ENCODE measurements at places on chromosomes 16 and 17. TPM values are rescaled to one million over a fixed set of nuclear protein-coding genes. Genes with fewer than 3 reads are reported as not detected.
A peak's percentile ranks its signal among the peaks of the same experiment; 100 is the strongest.

- no peak for DNase-seq
Observed at GRCh38 chr17:70808596-70808995, 639.3 kb downstream of the KCNJ2 start.

DNA sequence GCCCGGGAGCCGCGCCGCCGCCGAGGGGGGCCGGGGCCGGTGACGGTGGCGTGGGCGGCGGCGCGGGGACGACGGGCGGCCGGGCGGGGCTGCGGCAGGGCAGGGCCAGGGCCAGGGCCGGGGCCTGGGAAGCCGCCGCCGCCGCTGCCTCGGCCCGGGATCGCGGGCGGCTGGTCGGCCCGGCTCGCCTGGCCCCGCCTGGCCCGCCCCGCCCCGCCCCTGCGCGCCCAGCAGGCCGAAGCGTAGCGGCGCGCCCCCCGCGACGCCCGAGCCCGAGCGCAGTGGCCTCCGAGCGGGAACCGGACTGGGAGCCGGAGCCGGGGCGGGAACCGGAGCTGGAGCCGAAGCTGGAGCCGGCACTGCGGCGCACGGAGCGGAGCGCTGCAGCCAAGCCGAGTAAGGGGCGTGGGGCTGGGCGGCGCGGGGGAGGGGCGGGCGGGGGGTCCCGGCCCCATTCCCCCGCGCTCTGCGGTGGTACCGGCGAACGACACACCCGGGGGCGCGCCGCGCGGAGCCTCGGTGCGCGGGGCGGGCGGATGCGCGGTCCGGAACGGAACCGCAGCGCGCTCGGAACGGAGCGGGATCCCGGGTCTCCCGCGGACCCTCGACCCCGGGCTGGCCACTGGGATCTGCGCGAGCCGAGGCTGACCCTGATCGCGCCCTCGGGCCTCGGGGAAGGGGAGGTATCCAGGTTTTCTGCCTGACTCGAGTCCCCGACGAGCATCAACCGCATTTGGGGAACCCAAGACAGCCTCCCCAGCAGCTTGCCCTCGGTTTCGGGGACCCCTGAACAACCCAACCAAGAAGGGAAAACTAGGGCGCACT, at the start of gene BEAN1:
BEAN1 (plus strand) TSS at position 260 of the 825 bp plus-strand sequence. CDS start 10,382 bp downstream, outside the sequence.
- DNase-seq: no peak

DNA sequence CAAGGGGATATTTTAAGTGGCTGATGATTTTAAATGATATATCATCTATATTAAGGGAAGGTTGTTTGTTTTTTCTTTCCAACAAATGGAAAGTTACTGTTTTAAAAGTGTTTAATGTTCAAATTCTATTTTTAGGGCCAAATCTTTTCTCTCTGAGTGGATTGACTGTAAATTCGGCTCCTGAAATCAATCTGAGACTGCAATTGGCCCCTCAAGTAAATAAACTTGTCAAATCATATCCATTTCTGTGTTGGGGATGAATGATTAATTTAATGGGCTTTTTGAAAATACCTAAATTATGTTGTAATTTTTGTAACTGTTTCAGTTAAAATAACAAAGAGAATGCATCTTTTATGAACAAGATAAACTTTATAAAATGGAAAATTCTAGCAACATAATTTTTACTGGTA, 2.6 kb downstream of the HS3ST3A1 start:
- no peak for DNase-seq

- no peak for DNase-seq
Observed at GRCh38 chr17:5785338-5785737, 201.0 kb upstream of the NLRP1 start.

- no peak for DNase-seq
Observed at GRCh38 chr17:46984341-46984740, 5.3 kb upstream of the RPRML start.

DNA sequence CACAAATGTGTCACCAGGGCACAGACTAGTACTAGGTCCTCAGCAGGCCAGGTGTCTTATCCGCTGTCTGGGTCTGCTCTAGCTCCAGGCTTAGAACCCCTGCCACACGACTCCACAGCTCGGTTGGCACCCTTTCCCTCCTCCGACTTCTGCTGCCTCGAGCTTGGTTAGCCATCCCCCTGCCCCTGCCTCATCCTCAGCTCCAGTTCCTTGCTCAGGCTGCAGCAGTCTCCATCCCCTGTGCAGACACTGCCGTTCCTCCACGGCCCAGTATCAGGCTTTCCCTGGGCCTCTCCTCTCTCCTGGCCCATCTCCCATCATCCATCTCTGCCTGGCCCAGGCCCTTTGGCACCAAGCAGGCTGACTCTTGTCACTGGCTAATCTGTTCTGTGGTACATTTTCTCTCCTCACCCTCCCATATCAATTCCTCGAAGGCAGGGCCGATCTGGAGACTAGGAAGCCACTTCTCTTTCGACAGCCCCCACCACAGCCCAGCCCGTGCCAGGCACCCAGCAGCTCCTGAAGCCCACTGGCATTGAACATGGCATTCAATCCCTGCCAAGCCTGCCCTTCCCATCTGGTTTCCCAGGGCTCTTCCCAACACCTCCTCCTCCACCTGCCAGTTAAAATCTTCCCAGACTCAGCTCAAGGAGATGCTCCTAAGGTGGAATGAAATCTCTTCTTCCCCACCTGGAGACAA, 1.4 kb upstream of the GRN start:
- DNase-seq: no peak

- DNase-seq: no peak
Observed at GRCh38 chr17:1686086-1686485, 1.4 kb upstream of the PRPF8 start.

DNA sequence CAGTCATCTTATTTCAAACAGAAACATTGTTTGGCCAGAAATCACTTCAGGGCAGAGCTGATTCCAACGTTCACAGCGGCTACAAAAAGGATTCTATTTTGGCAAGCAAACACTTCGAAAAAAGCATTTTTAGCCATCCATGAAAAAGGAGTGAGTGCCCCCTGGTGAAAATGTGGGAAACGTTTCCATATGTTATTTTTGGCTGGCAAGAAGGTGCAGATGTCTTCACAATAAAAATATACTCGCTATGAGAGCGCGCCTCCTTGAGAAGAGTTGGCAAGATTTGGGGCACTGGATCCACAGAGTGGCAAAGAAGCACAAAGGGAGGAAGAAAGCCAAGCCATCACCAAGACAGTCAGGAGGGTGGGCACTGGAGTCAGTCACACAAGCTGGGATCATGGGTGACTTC, 191.1 kb downstream of the CHD9NB start:
- DNase-seq: no peak

- no peak for DNase-seq
Observed at GRCh38 chr16:56102906-56103305, 88.4 kb upstream of the GNAO1 start.

Gene CPHXL2
- not detected for total RNA-seq

Gene TP53TG3F
- not detected for total RNA-seq

- no peak for DNase-seq
Observed at GRCh38 chr17:56158344-56158743, 5.1 kb downstream of the ANKFN1 start.

DNA sequence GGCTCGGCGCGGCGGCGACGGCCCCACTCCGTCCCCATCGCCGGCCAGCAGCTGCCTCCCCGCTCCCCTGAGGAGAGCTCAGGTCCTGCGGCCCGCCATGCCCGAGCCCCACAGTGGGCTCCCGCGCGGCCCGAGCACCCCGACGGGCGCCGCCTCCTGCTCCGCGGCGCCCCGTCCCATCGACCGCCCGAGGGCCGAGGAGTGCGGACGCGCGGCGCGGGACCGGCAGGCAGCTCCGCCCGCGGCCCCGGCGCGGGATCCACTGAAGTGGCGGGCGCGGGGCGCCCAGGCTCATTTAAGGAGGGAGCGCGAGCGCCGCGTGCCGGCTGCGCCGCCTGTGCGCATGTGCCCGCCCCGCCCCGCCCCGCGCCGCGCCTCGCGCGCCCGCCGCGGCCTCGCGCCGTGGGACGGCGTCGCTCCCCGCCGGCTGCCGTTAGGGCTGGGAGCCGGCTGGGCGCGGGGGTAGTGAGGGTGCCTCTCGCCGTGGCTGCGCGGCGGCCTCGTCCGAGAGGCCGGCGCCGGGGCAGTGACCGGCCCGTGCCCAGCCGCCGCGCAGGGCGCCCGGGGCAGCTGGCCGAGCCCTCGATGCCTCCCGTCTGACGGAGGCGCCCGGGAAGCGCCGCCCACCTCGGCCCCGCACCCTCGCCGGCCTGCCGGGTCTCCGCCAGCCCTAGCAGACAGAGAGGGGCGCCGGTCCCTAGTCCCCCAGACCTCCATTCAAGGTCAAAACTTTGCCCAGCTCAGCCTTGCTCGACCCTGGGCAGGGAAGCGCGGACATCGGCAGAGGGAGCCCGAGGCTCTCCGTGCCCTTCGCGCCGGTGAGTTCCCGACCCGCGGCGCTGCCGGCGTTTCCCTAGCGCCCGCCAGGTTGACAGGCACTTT, at the start of gene NETO2:
NETO2 (minus strand) TSS at position 269 of the 882 bp plus-strand sequence. CDS start 333 bp downstream, outside the sequence.
- peak; percentile 35 for DNase-seq

DNA sequence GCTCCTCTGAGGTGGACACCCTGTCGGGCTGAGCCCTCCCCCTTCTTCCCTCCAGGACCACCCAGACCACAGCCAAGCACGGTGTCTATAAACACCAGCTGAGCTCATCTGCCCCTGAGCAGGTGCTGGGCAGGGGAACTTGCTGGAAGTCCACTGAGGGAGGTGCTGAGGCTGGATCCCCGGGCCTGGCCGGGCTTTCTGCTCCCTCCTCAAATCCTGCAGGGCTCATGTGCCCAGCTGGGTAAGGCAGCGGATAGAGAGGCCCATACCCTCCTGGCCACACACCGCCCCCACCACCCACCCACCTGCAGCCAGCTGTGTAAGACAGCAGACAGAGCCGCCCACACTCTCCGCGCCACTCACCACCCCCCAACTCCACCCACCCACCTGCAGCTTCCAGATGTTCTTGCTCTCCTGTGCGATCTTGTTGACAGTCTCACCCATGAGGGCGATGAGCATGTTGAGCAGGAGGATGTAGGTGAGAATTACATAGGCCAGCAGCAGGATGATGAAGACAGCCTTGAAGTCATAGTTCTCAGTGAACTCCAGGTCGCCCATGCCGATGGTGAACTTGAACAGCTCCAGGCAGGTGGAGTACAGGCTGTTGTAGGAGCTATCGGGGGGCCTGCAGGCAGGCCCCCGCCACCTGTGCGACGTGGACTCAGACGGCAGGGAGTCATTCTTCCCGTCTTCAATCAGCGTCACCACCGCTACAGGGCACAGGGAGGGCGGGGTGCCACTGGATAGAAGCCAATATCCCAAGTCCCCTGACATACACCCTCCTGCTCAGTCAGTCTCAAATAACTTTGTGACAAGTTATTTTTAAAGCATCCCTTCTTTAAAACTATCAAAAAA, 15.9 kb upstream of the TRPV3 start:
- DNase-seq: no peak

DNA sequence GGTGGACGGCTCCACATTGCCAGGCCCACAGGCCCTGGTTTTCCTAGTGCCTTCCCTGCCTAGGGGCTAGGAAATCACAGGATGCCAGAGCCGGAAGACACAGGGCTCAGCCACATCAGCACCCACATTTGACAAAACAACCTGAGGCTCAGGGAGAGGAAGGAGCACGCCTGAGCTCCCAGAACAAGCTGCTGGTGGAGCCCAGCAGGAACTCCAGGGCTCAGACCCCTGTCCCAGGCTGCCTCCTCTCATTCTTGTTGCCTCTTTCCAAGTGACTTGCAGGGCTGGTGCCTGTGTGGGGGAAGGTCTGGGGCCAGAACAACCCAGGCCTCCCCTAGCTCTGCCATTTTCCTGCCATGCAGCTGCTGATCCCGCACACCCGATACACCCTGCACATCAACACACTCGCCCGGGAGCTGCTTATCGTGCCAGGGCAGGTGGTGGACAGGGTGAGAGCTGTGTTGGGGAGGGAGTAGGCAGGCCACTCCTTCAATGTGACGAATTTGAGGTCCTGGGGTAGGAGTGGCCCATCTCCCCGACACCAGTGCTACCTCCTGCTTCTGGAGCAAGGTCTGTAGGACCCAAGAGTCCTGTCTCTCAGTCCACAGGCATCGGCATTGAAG, 7.6 kb downstream of the ALOX15B start:
- no peak for DNase-seq

Gene CD19
- total RNA-seq: 0.14 TPM

Gene GSE1
- 13.7 TPM for total RNA-seq

- peak; percentile 88 for DNase-seq
Observed at GRCh38 chr17:7436556-7437368, 1.5 kb downstream of the TMEM102 start.

GRCh38 chr16:80743273-80743672, 61.1 kb downstream of the CDYL2 start:
- no peak for DNase-seq

GRCh38 chr16:81756615-81757356, 22.3 kb upstream of the PLCG2 start:
- DNase-seq: no peak

Gene CD300E
- total RNA-seq: 0.93 TPM

- no peak for DNase-seq
Observed at GRCh38 chr17:13909901-13910519, 159.3 kb upstream of the COX10 start.

DNA sequence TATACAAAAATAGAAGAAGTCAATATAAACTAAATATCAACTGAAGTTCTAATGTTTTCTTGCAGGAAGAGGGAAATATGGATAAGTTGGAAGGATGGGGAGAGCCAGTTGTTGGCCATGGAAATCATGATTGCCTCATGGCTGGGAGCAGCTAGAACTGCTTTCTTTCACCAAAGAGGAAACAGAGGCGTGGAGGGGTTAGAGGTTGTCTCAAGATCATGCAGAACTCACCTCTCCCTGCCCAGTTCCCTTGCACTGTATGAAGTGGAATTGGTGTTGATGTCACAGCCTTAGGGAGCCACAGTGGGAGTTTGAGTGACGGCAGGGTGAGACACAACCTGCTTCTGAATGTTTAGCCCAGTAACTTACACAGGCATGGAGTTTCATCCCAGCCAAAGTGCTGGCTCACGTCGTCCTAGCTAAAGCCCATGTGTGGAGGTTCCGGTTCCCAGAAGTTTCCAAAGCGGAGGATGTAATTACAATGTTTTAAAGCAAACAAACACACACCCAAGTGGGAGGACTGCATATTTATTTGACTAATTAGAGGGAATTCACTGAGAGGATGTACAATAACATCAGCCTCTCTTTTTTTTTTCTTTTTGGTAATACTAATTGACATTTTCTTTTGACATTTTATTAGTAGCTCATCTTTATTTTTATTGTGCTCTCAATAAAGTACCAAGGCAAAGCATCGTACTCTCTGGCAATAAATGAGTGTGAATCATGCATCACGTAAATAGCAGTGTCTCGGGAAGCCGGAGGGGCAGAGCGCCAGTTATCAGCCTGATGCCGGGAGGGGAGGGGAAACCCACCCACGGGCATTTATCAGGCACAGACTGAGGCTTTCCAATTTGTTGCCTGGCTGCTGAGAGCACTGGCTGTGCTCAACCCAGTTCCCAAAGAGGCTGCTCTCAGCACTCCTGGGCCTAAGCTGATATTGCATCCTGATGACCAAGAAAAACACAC, 118.7 kb upstream of the CDH5 start:
- DNase-seq: no peak

Gene LITAFD
- 0.60 TPM for total RNA-seq

DNA sequence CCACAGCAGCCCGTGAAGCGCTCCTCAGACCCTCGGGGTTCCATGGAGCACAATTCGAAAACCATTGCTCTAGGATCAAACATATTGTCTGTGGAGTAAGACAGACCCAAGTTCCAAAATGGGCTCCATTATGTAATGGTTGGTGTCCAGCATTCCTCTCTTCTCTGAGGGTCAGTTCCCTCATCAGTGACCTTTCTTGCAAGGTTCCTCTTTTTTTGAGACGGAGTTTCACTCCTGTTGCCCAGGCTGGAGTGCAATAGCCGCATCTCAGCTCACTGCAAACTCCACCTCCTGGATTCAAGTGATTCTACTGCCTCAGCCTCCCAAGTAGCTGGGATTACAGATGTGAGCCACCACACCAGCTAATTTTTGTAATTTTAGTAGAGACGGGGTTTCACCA, 28.4 kb downstream of the PLXDC1 start:
- no peak for DNase-seq

Gene ERN2
- not detected for total RNA-seq

- no peak for DNase-seq
Observed at GRCh38 chr17:47197821-47198220, 8.7 kb upstream of the CDC27 start.

Measured in CD4-positive, alpha-beta T cell (primary cell).